ENCODE measurements at places on chromosomes 12 and 14.

DNA sequence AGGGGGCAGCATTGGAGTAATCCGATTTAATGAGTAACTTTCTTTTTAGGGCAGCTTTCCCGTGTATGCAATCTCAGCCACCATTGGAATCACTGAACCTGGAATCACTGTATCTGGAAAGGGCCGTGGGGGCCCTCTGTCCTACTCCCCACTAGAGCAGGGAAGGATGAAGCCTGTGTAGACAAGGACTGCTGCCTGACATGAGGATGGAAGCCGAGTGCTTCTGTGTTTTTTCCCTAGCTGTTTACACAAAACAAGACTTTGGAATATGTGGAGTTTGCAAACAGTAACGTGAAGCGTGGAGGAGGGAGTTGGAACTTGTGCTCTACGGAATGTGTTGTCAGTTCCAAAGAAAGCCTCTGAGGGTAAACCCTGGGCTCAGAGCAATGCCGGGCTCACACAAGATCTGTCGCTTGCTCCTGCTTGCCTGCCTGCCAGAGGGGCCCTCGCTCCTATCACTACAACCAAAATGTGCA, 32.4 kb upstream of the HDAC7 start:
- no peak for DNase-seq

- no peak for DNase-seq
These were observed 11.4 kb downstream of the DPF3 start for GRCh38 chr14:72882463-72882862.

DNA sequence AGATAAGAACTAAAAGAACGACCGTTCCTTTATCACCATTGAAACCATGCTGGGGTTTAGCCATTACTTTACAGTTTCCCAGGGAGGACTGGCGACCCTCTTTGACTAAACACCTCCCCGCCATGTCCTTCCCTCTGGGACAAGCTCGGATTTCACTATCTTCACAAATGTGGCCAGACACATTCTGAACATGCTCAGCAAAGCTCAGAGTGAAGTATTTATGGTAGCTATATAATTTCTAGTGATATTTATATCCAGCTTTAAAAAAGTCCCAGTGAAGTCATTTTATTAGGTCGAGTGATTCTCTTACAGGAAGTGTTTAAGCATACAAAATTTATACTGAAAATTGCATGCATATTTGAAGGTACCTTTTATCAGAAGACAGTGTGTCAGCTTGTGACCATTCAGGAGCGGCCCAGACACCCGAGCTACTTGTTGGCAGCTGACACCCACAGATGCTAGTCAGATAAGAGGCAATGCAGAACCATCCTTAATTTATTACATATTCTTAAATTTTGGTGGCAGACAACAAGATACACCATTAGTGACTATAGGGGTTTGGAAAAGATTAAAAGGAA, 36.8 kb downstream of the NIN start:
- no peak for DNase-seq

DNA sequence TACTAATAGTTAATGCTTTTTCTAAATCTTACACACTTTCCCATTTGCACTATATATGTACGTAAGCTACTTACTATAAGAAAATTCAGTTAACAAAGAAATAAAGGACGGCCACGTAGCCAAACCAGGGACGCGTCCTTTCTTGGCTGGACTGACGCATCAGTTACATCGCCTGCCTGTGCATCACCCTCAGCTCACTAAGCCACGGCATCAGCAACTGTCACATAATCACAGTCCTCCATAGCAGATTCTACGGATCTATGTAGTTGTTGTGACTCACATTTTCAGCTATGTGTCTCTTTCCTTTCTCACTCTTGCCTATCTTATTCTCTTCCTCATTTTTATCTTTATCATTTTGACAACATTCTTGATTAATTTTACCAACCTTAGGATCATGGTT, 38.1 kb upstream of the C12orf50 start:
- no peak for DNase-seq

DNA sequence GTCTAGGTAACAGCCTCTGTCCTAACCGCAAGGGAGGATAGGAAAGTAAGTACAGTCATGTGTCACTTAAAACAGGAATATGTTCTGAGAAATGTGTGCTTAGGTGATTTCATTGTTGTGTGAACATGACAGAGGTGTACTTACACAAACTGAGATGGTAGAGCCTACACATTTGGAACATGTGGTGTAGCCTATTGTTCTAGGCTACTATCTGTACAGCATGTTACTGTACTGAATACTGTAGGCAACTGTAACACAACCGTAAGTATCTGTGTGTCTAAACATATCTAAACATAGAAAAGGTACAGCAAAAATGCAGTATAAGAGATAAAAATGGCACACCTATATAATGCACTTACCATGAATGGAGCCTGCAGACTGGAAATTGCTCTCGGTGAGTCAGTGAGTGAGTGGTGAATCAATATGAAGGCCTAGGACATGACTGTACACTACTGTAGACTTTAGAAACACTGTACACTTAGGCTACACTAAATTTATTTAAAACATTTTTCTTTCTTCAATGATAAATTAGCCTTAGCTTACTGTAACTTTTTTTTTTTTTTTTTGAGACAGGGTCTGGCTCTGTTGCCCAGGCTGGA, 13.2 kb upstream of the MDM2 start:
- DNase-seq = no peak

DNA sequence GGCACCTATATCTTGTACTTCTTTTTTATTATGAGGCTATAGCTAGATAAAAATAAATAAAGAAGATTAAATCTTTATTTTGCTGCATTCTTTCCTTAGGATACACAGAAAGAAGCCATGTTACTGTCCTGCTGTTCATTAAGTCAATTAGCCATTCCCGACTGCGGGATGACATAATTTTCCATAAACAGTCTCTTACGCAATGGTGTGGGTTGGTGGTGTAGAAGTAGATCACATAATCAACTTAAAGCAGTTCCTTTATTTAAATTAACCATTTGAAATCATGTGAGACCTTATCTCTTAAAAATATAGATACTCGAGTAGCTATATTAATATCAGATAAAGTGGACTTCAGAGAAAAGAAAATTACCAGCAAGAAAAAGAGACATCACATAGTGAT, 40.2 kb downstream of the TAOK3 start:
- DNase-seq = no peak

DNA sequence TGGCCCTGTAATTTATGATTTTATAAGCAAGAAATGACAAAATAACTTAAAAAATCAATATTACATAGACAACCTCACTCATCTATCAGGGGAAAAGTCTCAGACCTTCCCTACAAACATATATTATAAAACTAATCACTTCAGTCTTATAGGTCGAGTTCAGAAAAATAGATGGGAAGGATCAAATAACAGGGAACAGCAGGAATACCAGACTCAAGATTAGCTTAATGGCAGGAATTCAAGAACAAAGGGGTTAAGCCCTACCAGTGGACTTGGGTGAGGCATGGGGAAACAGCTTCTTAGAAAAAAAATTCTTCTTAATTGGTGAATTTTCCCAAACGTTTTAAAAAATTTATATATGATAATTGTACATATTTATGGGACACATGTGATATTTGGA, 51.6 kb upstream of the CRY1 start:
- no peak for DNase-seq

DNA sequence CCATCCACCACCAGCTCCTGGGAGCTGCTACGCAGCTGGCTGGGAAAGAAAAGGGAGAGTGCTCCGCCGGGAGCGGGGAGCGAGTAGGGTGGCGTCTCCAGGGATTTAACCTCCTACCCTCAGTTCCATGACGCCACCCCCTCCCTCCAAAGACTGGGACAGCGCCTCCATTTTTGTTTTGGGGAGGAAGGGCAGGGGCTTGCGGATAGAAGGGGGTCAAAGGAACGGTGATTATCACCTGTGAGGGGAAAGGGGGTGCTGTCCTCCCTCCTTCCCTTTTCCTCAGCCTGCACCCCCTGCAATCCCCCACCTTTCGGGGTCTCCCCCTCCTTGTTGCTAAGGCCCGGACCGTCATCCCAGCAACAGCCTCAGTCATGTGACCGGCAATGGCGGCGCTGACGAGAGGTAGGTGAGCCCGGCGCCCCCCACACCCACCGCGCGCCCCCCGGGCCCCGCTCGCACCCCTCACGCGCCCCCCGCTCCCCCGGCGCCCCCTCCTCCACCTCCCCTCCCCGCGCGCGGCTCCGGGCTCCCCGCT, at the start of gene DTX3:
Gene DTX3 (plus strand): TSS at position 371 of the 538 bp plus-strand sequence. CDS start 1,694 bp downstream, outside the sequence.
- peak; percentile 61 for DNase-seq

DNA sequence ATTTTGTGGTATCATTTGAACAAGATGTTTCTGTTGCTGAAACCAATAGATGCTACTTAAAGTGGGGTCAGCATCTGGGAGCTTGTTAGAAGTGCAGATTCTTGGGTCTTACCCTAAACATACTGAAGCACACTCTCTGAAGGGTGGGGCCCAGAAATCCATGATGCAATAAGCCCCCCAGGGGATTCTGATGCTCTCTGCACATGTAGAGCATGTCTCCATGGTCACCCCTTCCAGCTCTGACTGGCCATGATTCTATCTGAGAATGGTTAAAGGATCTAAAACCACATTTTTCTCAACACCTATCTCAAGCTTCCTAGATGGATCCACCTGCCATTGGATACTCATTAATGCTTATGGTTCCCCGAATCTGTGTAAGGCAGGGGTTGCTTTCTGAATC, 20.4 kb downstream of the JDP2 start:
- DNase-seq = no peak

- peak; percentile 47 for DNase-seq
These were observed 510 bp downstream of the ARID2 start for GRCh38 chr12:45730084-45730347.

DNA sequence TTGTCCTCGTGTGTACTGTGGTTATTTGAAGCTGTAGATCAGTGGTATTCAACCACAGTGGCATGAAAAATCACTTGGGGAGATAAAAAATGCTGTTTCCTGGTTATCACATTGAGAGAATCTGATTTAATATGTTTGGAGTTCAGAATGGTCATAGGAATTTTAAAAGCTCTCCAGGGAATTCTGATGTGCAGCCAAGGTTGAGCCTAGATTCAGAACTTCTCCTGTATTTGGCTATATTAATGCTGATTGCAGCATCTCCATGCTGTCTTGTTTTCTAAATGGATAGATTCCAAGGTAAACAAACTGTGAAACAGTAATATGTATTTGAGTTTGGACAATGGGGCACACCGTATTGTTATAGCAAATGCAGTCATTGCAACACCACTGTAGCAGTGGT, 982.2 kb upstream of the FBXO33 start:
- no peak for DNase-seq

- peak; percentile 27 for DNase-seq
These were observed 279.1 kb downstream of the BTG1 start for GRCh38 chr12:91866566-91866965.

- DNase-seq = no peak
These were observed 153.8 kb downstream of the PELI2 start for GRCh38 chr14:56271970-56272369.

DNA sequence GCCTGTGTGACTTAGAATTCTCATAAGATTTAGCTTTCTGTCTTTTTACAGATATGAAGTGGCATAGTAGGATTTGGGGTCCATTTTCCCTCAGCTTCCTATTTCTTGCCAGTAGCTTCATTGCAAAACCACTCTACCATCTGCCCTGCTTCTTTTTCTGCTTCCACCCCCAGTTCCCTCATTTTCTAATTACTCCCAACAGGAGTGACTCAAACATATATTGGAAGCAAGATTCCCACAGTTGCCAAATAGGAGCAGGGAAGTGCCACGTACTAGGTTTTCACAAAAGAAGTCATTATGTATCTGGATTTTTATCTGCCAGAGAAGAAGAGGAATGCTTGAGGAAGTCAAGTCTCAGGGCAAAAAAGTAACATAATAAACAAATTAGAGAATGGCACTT, 64.1 kb downstream of the ANO4 start:
- no peak for DNase-seq

DNA sequence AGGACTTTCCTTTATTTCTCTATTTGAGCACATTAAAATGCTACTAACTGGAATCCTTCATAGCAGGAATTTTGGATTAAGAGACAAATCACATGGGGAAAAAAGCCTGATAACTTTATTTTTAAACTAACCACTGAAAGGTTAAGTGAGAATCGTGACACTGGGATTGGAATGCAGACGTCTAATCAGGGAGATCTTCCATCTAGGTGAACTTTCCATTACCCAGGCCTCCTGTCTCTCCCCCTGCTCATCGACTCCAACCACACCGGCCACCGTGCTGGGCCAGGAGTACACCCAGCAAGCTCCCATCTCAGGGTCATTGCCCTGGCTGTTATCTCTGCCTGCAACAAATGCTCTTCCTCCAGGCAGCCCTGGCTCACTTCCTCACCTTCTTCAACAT, 19.0 kb downstream of the PTGER2 start:
- no peak for DNase-seq

GRCh38 chr14:54486685-54487084, 2.1 kb downstream of the GMFB start:
- DNase-seq = no peak

- DNase-seq = no peak
These were observed 278.2 kb downstream of the FOXN3 start for GRCh38 chr14:89138846-89139245.

DNA sequence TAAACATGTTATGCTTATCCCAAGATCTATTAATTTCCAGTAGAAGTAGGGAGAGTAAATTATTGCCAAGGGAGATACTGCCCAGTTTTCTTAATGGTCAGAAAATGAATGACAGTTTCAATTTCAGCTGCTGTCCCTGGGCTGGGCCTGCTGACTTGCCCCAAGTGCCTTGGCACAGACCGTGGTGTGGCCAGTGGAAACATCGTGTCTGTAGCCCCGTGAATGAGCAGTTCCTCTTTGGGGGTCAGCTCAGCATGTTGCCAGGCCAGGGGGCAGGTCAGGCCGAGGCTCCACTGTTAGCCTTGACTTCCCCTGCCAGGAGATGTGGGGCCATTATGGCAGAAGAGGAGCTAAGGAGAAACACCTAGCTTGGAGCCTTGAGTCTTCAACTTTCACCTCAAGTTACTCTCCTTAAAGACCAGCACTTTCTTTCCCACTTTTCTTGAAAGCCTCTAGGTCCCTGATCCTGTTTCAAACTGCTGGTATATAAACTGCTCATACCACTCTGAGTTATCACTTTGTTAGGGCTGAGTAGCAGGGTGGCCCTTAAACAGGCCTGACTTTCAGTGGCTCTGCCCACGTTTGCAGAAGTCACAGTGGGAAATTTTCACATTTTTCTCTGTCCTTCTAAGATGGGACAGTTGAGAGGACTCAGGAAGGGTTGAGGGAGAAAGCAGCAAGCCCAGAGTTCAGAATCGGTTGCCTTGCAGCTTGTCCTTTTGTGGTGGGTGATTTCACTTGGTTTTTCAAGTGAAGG, 73.2 kb downstream of the SUSD6 start:
- DNase-seq = no peak
